ENCODE measurements at places on chromosomes 16 and 17.
A peak's percentile ranks its signal among the peaks of the same experiment; 100 is the strongest.

DNA sequence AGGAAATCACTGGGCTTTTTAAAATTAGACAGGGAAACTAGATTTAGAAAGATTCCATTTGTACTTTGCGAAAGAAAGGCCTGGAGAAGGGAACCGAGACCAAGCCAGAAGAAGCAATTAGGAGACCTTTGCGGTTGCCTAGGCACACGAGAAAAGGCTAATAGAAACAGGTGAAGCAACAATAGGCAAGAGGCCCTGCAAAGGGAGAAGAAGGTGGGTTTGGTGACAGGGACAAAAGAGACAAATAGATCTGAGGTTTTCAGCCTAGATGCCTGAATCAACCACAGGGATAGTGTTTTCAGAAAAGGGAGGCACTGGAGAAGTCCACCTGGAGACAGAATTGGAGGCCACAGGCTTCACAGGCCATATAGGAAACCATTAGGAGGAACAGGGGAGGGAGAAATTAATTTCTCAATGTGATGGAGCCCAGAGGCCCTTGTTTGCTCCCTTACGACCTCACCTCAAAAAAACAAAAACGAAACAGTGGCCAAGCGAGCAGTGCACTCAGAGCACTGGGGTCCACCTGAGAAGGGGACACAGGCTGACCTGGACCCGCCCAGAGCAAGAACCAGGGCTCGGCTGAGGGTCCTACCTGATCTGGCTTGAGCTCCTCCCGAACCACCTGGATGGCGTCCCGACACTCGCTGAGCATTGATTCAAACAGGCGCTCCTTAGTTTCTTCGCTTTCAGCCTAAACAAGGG is 22.3 kb downstream of the SRP68 start:
- DNase-seq = no peak

- DNase-seq = no peak
These were observed 1.3 kb upstream of the SLC46A1 start for GRCh38 chr17:28407130-28407973.

- DNase-seq = peak; percentile 87
These were observed 1.1 kb downstream of the ACSF2 start for GRCh38 chr17:50426814-50427787.

DNA sequence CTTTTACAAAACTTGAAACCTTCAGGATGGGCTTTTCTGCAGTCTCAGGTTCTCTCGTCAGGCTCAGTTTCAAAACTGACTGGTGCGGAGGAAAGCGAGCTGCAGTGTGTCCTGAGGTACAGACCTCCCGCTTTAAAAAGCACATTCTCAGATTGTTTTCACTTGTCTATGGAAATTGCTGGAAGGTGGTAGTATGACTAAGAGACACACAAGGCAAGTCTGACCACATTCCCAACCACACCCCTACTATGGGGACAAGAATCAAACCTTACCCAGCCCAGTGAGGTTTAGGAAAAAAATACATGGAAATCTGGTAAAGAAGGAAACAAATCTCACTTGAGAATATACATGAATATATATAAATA is 18.2 kb downstream of the SRP68 start:
- no peak for DNase-seq

DNA sequence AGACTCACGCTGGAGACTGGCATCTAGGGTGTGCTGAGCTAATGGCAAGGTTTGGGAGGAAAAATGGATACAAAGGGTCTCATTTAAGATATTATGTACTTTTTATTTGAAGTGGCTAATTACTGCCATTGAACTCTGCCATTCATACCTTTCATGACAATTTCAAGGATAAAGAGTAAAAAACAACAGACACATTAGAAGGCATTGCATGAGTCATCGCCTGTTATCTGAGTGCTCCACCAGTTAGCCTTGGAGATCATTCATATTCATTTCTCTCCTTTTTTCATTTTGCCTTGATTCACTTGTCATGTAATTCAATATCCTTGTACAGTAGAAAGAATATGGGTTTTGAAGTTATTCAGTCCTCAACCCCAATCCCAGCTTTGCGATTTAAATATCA is 109.5 kb downstream of the CDH8 start:
- DNase-seq = no peak

DNA sequence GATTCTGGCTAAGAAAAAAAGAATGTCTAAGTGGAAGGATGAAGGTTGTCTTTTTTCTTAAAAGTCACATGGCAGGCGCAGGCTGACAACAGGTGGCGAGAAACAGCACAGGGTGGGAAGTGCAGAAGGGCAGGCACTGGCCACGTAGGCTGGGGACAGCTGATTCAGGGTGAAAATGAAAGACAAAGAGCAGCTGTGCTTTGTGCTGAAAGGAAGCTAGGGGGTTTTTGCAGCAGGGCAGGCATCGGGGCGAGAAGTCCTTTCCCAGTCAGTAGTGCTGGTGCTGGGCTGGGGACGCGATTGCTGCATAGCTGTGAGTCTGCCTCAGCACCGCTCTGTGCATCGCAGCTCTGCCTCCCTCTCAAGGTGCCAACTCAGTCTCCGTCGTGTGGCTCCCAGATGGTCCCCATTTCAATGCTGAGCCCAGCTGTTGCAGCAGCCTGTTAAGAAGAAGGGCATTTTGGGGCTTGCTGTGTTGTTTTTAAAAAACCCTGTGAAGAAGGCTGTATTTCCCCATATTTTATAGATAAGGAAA is 183.1 kb upstream of the CCL2 start:
- no peak for DNase-seq

All from HuH-7 (cell line).